Activated CD4-positive, alpha-beta T cell treated with anti-CD3 and anti-CD28 coated beads, Interleukin-2, amount 50 U/mL, for 48 hours (primary cell): ENCODE measurements at places on chromosomes 11 and 22.

GRCh38 chr22:20574920-20575353 lies 67.5 kb downstream of the MED15 start:
- DNase-seq = no peak

DNA sequence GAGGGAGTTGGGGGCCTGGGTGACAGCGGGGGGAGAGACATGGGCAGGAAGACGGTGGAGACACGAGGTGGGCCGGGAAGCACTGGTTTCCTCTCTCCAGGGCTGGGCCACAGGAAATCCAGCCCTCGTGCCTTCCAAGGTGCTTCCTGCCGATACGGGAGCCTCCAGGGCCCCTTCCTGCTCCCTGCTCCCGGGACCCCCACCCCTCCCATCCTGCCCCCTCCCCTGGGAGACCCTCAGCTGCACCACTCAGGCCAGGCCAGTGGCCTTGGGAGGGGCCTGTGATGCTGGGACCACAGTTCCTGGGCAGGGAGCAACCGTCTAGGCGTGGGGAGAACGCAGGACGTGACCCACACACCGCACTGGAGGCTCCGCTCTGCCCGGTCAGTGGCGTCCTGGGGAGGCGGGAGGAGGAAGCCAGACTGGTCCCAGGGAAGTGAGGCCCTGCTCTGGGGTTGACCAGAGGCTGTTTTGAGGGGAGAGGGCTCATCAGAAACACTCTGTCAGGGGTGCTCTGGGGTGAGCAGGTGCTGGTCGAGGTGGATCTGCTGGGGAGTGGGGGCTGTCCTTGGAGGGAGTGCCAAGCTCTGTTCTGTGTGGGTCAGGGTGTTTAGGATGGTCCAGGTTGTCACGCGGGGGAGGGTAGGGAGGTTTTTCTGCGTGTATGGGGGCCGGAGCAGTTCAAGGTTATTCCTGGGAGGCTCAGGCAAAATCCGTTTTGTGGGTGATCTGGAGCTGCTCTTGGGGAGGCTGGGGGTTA lies at the start of gene SHANK3:
Gene SHANK3, plus strand, starts transcription at position 353 of the 760 bp plus-strand sequence.
- DNase-seq = no peak

DNA sequence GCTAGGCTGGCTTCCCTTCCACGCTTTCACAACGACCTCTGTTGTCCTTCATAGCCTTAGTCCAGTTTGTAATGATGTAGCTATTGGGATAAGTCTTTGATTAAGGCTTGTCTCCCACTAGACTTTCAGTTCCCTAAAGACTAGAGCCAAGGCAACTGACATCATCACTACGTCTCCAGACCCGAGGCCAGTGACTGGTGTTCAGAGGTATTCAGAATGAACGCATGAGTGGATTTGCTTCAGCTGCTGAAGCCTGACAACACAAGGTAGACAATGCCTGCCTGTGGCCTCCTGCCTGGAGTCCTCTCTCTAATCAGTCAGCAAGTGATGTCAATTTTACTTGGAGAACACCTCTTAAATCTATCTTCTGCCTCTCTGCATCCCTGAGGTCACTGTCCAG lies 13.6 kb downstream of the EFCAB6 start:
- DNase-seq = no peak

DNA sequence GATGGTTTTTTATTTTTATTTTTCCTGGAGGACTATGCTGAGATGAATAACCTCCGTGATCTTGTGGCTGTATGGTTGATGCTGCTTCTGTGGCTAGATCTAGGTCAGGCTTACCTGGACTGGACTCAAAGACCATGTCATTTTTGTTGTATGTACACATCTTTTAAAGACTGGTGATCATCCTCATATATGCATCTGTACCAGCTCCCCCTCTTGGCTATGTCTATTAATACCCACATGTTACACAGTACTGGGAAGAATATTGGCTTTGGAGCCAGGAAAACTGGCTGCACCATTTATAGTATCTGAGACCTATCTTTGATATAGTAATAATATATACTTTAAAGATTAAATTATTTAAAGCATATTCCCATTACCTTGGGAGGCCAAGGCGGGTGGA lies 18.4 kb upstream of the PITPNB start:
- no peak for DNase-seq

DNA sequence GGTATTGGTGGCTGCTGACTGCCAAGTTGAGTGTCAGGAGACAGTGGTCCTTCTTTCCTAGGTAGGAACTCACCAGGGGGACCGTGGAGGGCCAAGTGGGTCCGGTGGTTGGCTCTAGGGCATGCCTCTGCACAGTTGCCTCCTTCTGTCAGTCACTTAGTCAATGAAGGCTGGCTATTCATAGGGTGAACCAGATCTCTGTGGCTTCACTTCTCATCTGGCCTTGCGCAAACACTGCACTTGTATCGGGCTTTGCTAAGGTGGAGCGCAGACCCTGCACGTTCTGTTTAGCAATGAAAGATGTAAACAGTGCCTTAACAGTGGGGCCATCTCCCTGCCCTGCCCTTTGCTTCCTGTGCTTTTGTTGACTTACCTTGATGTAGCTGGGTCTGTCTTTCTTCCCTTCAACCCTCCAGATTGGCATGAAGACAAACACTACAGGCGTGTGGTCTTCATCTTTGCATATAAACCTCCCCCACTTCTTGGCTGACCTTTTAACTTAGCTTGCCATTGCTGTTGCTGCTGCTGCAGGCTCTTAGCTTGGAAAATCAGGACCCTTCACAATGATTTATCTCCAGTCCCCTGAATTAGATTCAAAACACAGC lies 6.7 kb upstream of the SORL1-AS1 start:
- peak; percentile 26 for DNase-seq

DNA sequence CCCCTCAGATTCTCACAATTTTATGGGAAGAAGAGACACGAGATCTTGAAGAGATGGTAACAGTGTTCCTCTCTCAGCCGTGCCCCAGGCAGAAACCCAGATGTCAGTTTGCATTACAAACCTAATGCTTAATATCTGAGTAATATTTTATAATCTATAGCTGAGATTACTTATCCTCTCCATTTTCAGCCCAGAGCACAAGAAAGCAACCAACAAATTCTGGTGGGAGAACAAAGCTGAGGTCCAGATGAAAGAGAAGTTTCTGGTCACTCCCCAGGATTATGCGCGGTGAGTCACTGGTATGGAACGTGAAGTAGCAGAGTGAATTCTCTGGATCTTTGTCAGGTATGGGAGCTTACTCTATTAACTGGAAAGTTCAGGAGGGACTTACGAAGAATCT lies 884 bp downstream of the CENATAC start:
- no peak for DNase-seq

- no peak for DNase-seq
Observed at GRCh38 chr11:73358071-73358470, 18.1 kb upstream of the RELT start.

DNA sequence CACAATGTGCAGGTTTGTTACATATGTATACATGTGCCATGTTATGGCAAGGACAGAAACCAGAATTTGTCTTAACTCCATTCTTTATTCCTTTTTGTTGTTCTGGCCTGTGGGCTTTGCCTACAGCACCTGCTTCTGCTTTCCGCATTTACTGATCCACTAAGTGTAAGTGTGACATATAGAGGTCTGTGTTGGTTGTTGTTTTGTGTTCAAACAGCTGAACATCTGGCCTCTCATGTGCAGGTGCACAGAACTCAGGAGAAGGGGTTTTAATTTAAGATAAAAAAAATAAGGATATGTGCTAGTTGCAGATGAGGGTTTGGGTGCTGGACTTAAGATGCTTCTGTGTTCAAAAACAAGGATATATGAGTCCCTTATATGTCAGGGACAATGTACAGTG lies 85.8 kb upstream of the RAG2 start:
- no peak for DNase-seq

- DNase-seq = no peak
Observed at GRCh38 chr11:64138398-64138797, 27.5 kb downstream of the MACROD1 start.

DNA sequence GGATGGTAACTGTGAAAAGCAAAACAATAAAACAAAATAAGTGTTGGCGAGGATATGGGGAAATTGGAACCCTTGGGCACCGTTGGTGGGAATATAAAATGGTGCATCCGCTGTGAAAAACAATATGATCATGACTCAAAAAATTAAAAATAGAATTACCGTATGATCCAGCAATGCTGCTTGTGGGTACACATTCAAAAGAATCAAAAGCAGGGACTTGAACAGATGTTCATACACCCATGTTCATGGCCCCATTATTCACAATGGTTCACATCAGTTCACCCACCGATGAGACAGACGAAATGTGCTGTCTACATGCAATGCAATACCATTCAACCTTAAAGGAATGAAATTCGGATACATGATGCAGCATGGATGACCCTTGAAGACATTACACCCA lies 1.2 kb upstream of the DERL3 start:
- no peak for DNase-seq

GRCh38 chr11:120306519-120307242 lies 18.4 kb upstream of the TLCD5 start:
- no peak for DNase-seq

- DNase-seq = no peak
Observed at GRCh38 chr11:3231550-3231850, 717 bp downstream of the MRGPRE start.

DNA sequence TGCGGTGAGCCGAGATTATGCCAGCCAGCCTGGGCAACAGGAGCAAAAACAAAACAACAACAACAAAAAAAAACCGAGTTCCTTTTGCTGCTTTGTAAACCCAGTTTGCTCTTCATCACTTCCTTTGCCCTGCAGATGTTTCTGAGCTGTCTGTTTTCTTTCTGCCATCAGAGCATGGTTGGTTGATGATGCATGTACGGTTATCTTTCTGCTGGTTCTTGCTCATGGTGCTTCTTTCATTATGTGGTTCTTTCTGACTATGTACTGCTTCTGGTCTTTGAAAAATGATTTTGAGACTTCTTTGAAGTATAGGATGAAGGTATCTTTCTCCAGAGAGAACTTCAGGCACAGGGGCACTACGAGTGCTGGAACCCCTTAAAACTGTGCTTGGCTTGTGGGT lies 13.2 kb downstream of the TANGO2 start:
- no peak for DNase-seq

GRCh38 chr11:66155387-66156073 lies 85.5 kb downstream of the PACS1 start:
- DNase-seq = no peak

GRCh38 chr11:44659641-44660040 lies 67.1 kb upstream of the TSPAN18 start:
- no peak for DNase-seq

- DNase-seq = no peak
Observed at GRCh38 chr11:75347781-75348566, 3.5 kb downstream of the ARRB1 start.

- DNase-seq = no peak
Observed at GRCh38 chr11:17876827-17877226, 136.0 kb downstream of the SERGEF start.

- no peak for DNase-seq
Observed at GRCh38 chr11:86369668-86370067, 5.0 kb upstream of the CCDC81 start.

- no peak for DNase-seq
Observed at GRCh38 chr22:43333156-43333555, 10.0 kb downstream of the SCUBE1 start.

GRCh38 chr11:95279921-95280868 lies 49.2 kb upstream of the SESN3 start:
- no peak for DNase-seq
